Heart right ventricle (tissue), 16 donors: ENCODE measurements at places on chromosomes 4 and X. TPM values are rescaled to one million over a fixed set of nuclear protein-coding genes. Genes with fewer than 3 reads are reported as not detected.

DNA sequence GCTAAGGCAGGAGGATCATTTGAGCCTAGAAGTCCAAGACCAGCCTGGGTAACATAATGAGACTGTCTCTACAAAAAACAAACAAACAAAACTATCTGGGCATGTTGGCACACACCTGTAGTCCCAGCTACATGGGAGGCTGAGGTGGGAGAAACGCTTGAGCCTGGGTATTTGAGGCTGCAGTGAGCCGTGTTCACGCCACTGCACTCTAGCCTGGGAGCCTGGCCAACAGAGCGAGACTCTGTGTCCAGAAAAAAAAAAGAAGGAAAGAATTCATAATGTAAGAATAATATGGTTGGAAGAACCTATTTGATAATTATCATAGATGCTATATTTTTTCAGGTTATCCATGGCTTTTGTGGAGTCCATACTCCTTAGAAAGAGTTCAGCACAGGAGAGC, 26.0 kb upstream of the DCHS2 start:
- no peak for DNase-seq

DNA sequence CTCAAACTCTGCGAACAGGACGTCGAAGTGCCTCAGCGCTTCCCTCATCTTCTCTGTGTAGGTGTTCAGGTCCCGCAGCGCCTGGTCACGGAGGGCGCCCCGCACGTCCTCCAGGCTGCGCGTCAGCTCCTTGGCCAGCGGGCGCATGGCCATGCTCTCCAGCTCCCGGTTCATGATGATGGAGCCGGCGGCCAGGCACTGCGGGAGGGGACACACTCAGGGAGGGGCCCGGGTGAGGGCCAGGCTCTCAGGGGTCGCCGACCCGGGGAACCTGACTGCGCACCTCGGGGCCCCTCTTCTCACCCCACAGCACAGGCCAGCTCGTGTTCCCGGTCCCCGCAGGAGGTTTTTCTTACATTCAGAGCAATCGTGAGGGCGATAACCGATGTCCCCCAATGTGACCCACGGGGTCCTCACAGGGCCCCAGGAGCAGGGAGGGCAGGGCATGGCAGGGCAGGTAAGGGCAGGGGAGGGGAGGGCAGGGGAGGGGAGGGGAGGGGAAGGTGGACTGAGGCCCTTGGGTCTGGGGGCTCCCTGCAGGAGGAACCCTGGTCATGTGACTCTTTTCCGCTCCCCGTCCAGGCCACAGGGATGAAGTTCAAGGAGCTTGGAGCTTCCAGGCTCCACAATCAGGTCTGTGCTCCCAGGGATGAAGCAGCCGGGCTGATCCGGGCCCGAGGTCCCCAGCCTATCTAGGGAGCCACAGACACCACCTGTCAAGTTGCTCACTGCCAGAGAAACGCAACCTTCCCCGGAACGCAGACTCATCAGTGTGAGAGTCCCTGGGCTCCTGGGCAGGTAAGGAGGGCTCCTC, 77.8 kb upstream of the MXD4 start:
- DNase-seq, result no peak

GRCh38 chr4:189278597-189279165, 662.0 kb upstream of the FRG1 start:
- DNase-seq, result no peak

The GLRB gene
- 15.8 TPM for total RNA-seq

DNA sequence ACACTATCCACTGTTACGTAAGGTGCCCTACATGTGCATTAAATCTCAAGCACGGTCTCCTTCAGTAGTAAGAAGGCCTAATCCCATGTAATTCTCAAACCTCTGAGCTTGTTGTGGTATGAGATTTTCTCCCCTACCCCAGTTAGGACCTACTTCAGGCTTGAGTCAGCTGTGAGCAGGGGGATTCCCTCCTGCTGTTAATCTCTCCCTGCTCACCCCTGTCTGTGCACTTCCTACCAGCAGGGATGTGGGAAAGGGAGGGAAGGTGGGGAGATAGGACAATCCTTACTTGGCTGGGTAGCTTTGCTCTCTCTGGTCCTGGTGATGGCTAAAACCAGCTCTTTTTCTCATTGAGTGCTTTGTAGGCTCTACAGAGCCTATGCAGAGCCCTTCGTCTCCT, 60.8 kb downstream of the PALLD start:
- no peak for DNase-seq

DNA sequence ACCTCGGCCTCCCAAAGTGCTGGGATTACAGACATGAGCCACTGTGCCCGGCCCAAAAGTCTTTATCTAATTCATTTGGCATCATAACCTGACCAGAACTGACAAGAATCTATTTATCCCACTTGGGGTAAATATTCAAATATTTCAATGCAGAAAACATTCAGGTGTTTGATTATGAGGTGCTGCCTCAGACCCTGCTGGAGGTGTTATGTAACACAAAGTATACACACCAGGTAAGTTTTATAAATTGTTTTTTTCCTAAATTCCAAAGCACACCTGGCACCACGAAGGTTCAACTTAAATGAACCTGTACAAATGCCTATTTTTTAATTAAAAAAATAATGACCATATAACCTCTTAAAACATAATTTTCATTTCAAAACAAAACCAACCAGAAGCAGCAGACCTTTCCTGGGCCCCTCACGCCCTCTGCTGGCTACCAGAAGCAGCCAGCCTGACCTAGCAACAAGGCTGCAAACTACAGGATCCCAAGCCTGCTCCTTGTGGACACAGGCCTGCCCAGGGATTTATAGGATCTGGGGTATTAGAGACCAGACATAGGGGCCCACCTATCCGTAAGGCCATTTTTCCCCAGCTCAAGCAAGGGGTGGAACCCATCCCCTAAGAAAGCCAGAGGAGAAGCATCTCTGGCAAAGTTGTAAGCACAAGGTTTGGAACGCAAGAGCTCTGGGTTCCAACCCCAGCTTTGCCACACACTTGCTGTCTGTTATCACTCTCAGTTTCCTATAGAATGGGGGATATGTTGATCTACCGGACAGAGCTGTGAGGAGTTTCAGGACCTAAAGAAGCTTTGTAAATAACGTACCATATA, 11.7 kb downstream of the OTUD5 start:
- DNase-seq, result peak; percentile 37

GRCh38 chrX:70030301-70030767, 19.4 kb downstream of the AWAT2 start:
- DNase-seq, result peak; percentile 11

DNA sequence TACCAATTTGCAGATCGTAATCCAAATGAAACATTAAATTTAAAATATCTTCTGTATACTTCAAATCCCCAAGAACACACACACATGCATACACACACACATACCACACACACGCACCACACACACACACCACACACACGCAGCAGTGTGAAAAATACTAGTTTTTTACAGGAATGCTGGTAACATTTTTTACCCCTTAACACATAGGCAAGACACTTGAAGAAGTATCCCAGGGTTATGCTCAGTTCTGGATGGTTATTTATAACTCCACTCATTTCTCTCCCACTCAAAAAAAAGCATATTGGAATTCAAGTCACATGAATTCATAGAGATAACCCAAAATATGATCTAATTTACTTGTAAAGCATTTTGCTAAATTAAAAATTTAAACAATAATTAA, 325.5 kb upstream of the SLC7A11 start:
- DNase-seq, result no peak

DNA sequence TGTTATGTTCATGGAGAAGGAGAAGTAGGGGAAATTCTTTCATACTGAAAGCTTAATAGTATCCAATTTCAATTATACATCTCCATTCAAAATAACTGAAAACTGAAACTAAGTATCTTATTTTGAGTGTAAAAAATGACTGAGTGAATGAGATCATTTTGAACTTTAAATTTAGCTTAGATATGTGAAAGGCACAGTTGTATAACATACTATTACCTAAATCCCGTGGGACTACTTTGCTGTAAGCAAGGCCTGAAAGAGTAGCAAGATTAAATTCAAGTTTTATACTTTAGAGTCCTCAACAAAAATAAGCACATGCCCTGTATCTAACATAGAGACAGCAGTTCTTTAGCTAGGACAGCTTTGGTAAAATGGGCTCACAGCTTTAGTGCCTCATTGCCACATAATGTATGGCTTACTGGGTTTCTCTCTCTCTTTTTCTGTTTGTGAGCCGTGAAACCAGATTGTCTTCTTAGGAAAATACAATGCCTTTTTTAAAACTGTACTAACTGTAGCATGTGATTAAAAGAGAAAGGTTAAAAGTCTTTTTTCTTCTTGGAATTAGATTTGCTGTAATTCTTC, 43.2 kb downstream of the GSTCD start:
- no peak for DNase-seq

DNA sequence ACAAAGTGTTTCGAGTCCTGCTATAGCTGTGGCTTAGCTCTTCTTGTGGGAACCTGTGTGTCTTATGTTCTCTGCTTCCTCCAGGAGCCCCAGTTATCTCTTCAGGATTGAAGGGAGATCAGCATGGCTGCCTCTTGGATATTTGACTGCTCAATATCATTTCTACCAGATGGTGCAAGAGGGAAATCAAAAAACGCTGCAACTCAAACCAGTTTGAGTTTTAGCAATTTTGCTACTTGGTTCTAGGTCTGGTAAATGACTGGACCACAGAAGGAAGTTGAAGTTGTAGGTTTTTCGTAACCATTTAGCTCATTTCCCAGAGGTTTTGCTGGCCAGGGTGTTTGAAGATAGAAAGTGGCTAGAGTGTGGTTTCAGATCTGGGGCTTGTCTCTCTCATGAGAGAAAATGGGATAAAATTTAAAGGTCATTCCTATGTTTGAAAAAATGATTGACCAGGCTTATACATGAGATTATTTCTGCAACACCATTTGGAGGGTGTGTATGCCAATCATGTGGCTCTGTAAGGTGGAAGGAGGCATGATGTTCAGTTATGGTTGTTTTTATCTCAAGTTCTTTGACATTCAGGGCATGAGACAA, 210.4 kb downstream of the SPRY1 start:
- DNase-seq, result no peak

DNA sequence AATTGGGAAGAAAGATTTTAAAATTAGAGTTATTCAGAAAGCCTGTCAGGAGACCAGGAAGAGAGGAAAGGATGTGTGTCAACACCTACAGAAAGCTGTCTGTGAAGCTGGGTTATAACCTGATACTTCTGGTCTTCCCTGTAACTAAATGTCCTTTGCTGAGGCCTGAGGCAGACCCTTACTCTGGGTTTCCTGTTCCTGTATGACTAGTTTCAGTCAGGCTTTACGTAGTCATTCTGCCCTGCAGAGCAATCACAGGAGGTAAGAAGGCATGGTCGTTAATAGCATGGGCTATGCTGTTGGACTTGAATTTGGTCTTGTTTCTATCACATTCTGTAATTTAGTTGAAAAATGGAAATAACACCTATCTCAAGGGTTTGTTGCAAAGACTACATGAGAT, 110.5 kb upstream of the IGFBP7 start:
- no peak for DNase-seq

- DNase-seq, result no peak
These were observed 4.5 kb downstream of the RAB9A start for GRCh38 chrX:13693341-13693961.

The RGN gene
- 25.4 TPM for total RNA-seq

- no peak for DNase-seq
These were observed 194.2 kb upstream of the C1QTNF7 start for GRCh38 chr4:15233626-15234025.

DNA sequence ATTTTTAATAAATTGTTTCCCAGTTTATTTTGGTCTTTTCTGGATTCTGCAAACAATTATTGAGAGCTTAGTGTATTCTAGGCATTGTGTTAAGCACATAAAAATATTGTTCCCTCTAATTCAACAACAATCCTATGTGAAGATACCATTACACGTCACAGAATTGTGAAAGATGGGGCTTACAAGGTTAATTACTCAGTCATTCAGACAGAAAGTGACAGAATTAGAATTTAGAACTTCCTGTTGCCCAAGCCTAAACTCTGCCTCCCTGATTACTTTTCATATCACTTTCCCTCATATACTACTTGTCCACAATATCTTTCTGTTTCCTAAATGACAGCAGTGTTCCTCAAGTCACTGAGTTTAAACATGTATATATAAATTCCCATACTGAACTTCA, 186.7 kb upstream of the VEGFC start:
- DNase-seq, result no peak

DNA sequence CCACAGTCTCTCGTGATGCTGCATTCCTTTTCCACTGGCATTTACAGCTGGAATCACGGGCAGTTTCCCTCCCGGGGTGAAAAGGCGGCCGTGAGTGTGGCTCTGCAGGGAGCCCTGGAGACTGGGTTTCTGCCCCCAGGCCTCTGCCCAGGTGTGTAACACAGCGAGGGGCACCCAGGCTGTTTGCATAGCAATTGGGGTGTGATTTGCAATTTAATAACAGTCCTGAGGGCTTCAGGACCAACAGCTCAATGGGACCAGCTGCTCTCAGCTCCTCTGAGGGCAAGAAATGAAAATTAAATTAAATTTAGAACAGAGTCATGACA, 99.0 kb upstream of the SHOX start:
- no peak for DNase-seq

The PABPC1L2A gene
- not detected for total RNA-seq

- no peak for DNase-seq
These were observed 133.1 kb upstream of the GNPDA2 start for GRCh38 chr4:44859477-44859876.
